Kidney tubule cell (primary cell): ENCODE measurements at places on chromosomes 7 and 10.

DNA sequence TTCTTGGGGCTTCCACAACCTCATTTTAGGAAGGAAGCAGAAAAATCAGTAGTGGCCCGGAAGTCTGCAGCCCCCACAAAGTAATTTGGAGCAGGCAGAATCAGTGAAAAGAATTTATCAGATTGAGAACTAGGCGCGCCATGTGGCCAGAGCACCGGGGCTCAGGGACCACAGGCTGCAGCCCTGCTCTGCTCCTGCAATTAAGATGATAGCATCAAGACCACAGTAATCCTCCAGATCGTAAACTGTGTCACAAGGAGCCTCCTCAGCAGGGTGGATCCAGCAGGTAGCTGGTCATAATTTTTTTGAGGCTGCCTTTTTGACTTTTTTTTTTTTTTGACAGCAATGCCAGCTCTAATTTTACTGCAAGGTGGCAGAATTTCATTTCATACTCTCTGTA lies 209.0 kb upstream of the ZMIZ1 start:
- no peak for DNase-seq

DNA sequence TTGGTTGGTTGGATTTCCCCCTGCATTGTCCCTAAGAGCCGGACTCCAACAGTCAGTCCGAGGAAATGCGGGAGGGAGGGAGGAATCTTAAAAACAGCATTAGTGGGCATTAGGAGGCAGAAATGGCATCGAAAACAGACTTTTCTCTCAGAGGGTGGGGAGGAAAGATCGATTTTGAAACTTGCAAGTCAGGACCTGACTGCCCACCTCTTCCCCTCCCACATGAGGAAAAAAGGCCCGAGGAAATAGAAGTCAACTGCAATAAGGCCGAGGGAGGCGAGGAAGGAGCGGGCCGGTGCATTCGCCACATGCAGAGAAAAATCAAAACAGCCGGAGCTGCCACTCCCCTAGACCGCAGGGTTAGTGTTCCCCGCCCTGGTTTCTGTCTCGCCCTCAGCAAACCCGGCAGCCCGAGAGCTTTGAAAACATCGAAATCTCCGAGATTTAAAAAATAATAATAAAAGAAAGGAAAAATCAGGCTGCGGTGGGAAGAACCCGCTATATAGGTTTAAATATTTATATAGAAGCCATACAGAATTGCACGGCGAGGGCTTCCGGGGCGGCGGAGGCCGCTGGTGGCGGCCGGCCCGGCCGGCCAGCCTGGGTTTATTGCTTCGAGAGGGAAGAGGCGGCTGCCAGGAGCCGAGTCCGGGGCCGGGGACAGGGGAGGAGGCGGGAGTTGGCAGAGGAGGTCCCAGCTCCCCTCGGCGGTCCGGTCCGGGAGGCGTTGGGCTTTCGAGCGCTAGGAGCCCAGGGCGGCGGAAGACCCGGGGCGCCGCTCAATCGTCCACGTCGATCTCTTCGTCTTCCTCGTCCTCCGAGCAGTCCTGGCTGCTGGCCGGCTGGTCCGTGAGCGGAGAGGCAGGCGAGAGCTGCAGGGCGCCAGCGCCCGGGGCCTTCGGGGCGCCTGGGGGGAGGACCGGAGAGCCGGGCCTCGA lies 2.5 kb downstream of the LBX1 start:
- no peak for DNase-seq

GRCh38 chr10:62545160-62546066 lies 171.2 kb downstream of the ZNF365 start:
- DNase-seq: no peak

DNA sequence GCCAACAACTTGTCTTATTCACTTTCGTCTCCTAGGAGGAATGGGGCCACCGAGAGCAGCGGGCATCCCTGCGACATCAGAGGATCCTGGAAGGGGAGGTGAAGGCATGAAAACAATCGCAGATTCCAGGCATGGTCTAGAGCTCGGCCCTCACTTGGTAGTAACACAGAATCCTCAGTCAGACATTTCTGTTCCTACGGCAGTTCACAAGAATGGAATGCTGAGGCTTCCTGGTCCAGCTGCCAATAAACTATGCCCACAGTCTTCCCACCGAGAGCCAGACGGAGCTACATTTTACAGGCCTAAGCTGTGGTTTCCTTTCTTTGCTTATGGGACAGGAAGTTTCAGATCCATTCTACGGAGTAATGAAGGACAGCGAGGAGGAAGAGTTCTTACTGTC lies 75.8 kb downstream of the OR13A1 start:
- DNase-seq: no peak

- peak; percentile 76 for DNase-seq
Observed at GRCh38 chr7:16817536-16817935, 12.7 kb upstream of the AGR2 start.

- no peak for DNase-seq
Observed at GRCh38 chr7:158344706-158345300, 242.8 kb downstream of the PTPRN2 start.

- DNase-seq: peak; percentile 20
Observed at GRCh38 chr7:35630024-35630972, 64.6 kb downstream of the HERPUD2 start.

DNA sequence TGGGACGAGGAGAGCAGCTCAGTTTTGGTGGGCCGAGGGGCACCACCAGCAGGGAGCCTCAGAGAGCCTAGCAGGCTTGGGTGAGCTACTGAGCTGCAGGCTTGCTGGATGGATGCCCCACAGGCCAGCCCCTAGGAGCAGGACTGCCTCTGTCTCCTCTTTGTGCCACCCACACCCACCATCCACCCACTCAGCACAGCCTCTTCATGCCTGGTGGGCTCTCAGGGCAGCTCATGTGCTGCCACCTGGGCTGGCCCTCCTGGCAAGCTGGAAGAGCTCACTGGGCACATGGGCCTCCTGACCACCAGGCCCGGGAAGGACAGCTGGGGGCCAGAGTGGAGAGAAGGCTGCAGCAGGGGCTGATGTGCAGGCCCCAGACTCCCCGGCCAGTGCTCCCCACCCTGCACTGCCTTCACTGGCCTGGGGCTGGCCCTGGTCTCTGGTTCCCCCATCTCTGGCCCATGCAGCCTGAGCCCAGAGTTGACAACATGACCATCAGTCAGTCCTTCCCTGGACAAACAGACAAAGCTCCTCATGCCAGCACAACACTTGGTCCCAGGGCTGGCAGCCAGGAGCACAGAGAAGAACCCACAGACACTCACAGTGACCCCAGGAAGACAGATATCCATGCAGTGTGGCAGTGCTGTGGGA lies 8.2 kb downstream of the RASGEF1A start:
- DNase-seq: no peak

DNA sequence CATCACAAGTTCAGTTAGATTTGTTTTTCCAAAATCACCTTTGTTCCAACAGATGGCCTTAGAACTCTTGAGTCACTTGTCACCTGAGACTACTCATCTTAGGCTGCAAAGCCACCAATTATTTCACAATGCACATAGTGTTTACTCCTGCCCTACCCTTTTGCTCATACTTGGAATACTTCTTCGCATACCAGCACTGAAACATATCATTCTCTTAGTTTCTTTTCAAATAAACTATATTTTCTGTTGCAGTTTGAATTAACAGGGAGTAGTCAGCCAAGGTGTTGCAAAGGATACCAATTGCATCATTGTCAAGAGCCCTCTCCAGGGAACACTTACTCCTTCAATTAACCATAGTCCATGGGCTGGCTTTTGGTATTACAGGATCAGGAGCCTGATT lies 71.0 kb downstream of the CASD1 start:
- peak; percentile 67 for DNase-seq

DNA sequence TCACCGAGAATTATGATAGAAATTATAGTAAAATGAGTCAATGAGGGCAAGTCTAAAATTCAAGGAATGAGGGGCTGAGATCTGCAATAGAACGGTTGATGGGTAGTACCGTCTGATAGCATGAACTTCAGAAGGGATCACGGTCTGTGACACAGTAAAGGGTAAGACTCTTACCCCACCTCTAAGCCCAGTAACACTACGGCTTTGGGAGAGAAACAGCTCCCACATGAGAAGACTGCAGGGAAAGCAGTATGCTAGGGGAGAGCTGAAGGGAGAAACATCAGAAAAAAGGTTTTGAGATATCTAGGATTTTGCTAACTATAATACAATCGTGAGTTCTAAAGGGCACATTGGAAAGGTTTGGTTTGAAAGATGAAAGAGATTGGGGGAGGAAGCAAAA lies 12.8 kb upstream of the AKAP9 start:
- DNase-seq: no peak

DNA sequence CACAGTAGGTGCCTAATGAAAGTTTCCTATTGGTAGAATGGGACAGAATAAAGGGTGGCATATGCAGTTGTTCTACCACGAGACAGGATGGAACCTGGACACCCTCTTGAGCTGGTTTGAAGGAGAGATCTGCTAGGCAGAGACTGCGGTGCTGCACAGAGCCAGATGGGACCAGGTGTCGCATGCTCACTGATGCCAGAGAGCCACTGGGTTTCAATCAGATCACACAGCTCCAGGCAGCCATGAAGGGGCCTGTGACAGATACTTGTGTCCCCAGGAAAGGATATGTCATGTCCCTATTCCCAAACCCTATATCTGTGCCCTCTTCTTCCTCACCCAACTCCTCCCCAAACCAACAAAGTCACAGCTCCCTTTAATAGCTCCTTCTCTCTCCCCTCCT lies 235.7 kb downstream of the PRPF18 start:
- no peak for DNase-seq

GRCh38 chr7:46137725-46138124 lies 216.7 kb upstream of the IGFBP3 start:
- no peak for DNase-seq

- DNase-seq: no peak
Observed at GRCh38 chr10:68296843-68297663, 34.8 kb upstream of the HNRNPH3 start.

- no peak for DNase-seq
Observed at GRCh38 chr7:962401-963081, 8.1 kb upstream of the ADAP1 start.

DNA sequence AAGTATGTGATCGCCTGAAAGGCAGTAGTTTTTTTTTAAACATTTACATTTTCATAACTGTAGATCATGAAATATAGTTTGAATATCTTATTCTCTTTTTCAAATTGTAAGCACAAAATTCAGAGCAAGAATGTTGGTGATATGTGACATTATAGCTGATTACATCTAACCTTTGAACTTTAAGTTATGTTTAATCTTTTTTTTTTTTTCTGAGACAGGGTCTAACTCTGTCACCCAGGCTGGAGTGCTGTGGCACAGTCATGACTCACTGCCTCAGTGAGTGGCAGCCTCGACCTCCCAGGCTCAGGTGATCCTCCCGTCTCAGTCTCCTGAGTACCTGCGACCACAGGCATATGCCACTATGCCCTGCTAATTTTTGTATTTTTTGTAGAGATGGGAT lies 278.7 kb upstream of the NEBL start:
- no peak for DNase-seq

DNA sequence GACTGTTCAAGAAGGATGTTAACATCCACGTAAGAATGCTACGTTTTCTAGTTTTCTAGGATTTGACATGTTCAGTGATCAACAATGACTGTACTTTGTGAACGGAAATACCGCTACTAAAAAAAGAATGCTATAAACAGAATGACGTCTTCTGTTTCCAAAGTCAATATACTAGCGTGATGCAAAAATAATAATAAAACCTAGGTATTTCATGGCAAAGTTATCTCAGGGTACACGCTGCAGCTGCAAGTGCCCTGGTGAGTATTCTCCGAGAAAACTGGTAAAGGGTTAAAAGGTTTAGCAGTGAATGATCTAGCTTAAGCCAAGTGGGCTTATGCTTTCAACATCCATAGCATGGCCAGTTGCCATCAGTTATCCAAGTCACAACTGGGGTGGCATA lies 653.3 kb upstream of the PFKP start:
- no peak for DNase-seq

GRCh38 chr10:46301721-46302479 lies 15.1 kb downstream of the ANTXRL start:
- DNase-seq: no peak

GRCh38 chr7:26360650-26361049 lies 69.0 kb downstream of the SNX10 start:
- no peak for DNase-seq

GRCh38 chr10:49356944-49357343 lies 38.9 kb downstream of the DRGX start:
- DNase-seq: no peak

GRCh38 chr7:101235050-101235449 lies 2.6 kb downstream of the CLDN15 start:
- DNase-seq: peak; percentile 11

GRCh38 chr10:114519756-114520293 lies 115.5 kb upstream of the AFAP1L2 start:
- no peak for DNase-seq

- no peak for DNase-seq
Observed at GRCh38 chr10:85978566-85979358, 387.8 kb downstream of the GRID1 start.

DNA sequence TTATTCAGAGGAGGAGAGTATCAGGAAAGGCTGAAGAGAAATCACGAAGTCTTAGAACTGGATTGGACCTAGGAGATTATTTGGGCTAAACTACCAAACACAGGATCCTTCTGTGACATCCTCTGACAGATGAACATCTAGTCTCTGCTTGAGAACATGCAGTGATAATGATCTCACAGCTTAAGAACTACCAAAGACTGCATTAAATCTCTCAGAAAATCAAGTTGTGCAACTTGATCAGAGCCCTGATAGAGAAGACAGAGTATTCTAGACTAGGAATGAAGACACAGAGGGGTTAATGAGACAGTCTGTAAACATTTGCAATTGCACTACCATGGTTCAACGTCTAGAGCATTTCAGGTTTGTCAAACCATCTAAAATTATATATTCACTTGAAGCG lies 37.1 kb upstream of the AGBL3 start:
- no peak for DNase-seq

DNA sequence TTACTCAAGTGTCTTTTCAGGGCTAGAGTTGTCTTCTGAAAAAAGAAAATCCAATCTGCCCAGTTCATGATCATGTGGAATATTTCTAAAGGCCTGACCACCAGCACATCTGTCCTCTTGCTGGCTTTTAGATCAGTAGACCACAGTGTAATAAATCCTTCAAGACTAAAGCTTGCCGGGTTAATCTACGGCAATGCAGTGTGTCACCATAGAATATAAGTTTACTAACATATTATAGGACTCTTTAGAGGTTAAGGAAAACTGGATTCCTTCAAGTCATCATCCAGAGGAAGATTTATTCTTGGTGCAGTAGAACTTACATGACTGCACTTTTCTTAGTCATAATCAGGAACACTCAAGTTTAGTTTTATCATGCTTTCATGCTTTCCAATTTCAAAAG lies 349.5 kb downstream of the SEMA3D start:
- DNase-seq: no peak

DNA sequence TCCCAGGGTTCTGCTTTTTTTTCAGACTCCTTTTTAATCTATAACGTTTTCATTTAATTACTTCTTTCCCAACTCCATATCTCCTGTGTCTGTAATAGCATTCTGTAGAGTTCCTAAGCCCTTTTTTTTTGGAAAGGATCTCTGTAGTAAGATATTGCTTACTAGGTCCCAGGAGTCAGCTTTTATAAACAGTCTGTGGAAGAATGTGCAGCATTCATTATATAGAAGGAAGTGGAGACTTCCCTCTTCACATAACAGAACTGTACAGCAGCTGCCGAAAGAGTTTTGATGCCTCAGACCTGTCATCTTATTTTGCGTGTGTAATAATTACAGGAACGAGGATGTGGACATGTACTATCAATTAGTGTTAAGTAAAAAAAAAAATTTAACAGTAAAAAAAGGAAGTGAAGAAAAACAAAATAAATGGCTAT lies 7.4 kb upstream of the STEAP4 start:
- DNase-seq: no peak

- no peak for DNase-seq
Observed at GRCh38 chr7:27244488-27245123, 2.0 kb downstream of the EVX1 start.

- peak; percentile 49 for DNase-seq
Observed at GRCh38 chr7:26863518-26864308, 677 bp downstream of the SKAP2 start.

- no peak for DNase-seq
Observed at GRCh38 chr10:71089162-71089561, 123.2 kb upstream of the UNC5B start.
